NCI-H1417 (cell line): ENCODE measurements at places on chromosomes 4 and X.

GRCh38 chrX:114903618-114904017 is 113.8 kb downstream of the IL13RA2 start:
- no peak for DNase-seq

GRCh38 chrX:107355533-107355932 is 93.9 kb upstream of the FRMPD3 start:
- DNase-seq = no peak

DNA sequence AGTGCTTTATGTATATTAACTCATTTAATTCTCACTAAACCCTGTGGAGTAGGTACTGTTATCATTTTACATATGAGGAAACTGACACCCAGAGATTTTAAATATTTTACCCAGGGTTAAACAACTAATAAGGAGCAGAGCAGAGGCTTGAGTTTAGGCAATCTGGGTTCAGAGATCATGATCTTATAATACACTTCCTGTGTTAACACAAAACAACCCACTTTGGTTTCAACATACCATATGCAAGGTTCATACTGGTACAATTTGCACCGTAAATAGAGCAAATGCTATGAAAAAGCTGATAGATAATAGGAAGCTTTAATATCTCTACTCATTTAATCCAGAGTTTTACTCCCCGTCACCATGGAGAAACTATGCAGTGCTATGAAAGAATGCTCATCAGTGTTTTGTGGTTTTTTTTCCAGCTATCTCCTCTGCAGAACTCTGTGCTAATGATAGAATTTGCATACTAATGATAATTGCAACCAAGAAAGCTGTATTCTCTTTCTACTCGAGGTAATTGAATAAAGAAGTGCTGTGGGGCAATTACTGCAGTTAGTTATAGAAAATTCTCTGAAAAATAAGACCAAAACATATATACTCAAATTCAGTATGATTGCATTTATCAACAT is 138.8 kb upstream of the MAP9 start:
- no peak for DNase-seq

DNA sequence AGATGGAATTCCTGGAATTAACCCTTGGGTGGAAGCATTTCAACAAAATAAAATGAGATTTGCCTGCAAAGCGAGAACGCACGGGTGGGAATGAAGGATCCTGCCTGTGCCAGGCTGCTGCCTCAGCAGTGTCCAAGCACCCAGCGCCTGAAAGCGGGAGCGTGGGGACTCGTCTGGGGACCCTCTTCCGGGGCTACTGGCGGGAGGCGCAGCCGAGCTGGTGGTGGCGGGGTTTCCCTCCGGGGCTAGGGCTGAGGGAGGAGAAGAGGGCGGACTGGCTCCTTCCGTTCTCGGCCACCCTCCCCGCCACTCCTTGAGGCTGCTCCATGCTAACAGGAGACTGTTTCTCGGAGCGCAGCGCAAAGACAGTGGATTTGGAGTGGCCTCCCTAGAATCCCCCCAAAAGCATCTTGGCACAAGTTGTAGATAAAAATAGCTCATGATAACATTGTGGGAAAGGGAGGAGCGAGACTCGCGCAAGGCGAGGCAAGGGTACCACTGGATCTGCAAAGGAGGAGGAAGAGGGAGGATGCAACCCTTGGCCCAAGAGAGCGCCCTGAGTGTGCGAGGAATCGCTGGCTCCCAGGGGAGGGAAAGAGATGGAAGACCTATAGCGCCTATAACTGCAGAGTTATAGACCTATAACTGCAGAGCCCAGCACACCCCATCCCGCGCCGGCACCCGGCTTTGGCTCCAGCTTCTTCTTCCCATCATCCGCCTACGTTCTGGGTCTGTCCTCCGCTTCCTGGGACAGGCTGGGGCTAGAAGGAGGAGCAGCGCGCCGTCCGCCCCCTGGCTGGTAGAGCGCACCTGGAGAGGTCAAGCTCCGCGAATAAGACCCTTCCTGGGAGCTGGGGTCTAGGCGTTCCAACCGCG is 1.3 kb downstream of the HS3ST1 start:
- DNase-seq = no peak
